ENCODE measurements at places on chromosomes 7 and 10.
A peak's percentile ranks its signal among the peaks of the same experiment; 100 is the strongest.

DNA sequence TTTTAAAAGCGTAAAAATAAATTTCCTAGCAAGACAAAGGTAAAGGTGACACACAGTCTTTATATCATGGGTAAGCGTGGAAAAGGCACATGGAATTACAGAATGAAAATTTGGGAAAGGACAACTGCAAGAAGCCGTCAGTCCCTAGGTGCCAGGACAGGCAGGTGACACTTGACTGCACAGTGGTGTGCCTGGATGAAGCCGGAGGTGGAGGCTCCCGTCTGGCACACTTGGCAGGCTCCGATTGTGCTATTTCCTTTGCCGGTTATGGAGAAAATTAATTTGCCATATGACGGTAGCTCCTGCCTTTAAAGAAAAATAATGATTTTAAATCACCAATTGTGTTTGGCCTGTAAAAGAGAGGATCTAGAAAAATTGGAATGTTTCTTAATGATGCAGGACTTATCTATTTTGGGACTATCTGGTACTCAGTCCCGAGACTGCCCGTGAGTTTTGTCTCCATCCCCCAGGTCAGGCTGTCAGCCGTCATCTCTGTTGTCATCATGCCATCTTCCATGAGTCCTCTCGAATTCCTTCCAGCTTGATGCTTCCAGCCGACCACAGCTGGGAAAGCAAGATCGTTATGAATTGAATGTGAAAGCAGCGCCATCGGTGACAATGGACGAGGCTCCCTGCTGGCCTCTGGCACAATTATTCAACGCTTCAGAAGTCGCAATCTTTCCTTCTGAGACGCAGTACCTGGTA is 56.2 kb upstream of the MGMT start:
- DNase-seq: no peak

DNA sequence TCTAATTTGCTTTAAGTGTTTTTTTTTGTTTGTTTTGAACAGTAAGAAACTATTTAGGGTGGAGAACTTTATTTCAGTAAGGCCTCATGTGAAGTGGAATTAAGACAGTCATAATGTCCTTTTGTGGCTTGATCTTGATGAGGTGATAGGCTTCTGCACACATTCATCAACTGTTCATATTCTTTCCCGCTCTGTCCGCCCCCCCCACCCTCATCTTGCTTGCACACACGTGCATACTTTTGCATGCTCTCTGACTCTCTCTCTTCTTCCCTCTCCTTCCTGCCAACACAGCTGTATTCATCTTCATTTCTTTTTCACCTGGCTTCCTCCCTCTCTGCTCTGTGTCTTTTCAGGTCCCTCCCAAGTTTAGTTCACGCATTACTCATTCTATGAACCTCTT is 429.6 kb downstream of the AUTS2 start:
- no peak for DNase-seq

DNA sequence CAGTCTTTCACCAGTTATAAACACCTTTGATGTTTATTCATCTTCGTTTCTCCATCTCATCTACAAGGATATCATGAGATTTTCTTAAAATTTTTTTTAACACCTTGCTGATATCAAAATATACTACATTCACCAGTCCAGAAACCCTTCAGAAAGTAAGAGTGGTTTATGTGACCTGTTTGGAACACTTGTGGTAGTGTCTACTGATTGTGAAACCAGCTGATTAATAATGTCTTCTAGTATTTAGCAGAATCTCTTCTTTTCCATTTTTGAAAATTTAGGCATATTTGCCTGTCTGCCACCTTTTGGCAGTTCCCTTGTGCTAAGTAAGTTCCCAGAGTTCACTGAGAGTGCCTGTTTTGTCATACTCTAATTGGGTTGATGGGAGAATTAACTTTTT is 18.5 kb downstream of the DLD start:
- DNase-seq: no peak

DNA sequence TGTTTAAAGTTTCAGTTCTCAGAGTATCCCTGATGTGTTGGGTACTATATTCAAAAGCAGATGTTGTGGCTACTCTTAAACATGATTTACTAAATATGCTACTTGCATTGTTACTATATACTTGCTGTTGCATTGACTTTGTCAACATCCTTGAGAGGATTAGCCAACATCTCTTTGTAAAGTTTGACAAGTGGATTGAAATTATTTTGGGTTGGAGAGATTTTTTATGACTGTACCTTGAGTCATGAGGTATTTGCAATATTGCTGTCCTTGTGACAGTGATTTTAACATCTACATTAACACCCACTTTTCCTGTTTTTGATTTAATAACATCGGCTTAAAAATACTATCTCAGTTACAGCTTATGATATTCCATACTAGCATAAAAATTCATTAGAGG is 31.9 kb downstream of the MRC1 start:
- DNase-seq: peak; percentile 65

Data from fibroblast of mammary gland (primary cell).